ENCODE measurements at places on chromosomes 5 and 9.

- DNase-seq: no peak
Measured at GRCh38 chr9:34396276-34397214, 19.8 kb upstream of the MYORG start.

DNA sequence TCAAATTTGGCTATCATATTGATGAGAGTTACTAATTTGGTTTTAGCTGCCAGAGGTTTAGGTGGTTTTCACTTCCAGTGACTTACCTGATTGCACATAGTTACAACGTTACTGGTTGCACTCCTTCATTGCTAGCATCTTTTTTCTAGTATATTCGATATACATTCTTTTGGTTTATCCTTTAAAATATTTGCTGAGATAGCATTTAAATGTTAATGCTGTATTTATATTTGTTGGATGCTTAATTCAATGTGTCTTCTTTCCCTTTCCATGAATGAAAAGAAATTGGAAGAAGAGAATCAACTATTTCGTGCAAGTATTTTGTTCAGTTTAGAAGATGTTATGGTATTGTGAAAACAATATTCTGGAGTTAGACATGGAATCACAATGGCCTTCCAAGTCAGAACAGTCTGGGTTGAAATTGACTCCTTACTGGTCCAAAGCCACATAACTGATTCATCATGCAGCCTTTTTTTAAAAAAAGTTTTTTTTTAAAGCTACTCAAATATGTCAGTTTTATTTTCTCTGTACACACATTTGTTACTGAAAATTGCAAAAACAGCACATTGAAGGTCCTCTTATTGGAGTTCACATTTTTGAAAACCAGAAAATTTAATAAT is 2.2 kb downstream of the SPIN1 start:
- no peak for DNase-seq

DNA sequence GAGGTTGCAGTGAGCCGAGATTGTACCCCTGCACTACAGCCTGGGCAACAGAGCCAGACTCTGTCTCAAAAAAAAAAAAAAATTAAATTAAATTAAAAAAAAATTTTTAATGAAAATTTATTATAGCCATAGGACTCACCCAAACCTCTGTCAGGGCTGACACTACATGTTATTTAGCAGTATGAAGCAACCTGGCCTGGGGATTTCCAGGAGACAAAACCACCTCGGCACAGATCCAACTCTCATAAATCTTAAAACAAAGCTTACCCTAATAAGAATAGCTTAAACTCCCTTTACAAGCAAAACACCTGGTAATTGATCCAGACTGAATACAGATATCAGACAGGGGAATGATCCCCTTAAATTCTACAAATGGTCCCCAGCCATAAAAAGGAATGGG is 38.4 kb downstream of the PPP1R2B start:
- DNase-seq: no peak

- DNase-seq: no peak
Measured at GRCh38 chr5:122815218-122815767, 30.1 kb upstream of the SNX24 start.

- no peak for DNase-seq
Measured at GRCh38 chr9:121689461-121690157, 38.2 kb downstream of the DAB2IP start.

DNA sequence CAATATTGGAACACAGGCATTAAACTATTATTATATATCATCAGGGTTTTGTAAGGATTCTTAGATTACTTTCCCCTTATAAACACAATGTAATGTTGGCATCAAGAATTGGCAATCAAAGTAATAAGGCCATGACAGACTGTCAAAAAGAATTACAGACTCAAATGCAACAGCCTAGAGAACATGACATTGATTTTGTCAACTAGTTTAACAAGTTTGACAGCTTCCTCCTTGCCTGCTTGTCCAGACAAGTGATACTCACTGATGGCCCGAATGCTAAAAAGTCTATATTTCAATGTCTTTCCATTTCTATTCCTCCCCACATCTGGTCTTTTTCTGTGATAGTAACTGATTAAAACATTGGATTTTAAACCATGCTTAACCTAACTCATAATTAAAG is 6.4 kb upstream of the ANKRD31 start:
- no peak for DNase-seq

- no peak for DNase-seq
Measured at GRCh38 chr5:132779961-132780360, 2.9 kb upstream of the SEPTIN8 start.

GRCh38 chr5:173741087-173741486 is 124.6 kb upstream of the BOD1 start:
- no peak for DNase-seq

DNA sequence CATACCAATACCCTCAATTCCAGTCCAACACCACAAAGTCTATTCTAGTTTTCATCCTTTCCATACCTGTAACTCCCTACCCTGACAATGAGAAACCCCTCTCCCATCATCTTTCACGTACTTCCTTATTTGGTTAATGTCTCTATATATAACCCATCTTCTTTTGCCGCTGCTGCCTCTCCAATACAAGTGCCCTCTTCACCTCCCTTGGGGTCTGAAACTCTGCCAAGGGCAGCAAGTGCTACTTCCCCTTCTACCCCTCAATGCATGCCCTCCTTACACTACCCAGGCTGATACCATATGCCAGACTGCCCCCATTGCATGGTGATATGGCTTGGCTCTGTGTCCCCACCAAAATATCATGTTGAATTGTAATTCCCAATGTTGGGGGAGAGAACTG is 24.4 kb upstream of the SMIM15 start:
- no peak for DNase-seq

DNA sequence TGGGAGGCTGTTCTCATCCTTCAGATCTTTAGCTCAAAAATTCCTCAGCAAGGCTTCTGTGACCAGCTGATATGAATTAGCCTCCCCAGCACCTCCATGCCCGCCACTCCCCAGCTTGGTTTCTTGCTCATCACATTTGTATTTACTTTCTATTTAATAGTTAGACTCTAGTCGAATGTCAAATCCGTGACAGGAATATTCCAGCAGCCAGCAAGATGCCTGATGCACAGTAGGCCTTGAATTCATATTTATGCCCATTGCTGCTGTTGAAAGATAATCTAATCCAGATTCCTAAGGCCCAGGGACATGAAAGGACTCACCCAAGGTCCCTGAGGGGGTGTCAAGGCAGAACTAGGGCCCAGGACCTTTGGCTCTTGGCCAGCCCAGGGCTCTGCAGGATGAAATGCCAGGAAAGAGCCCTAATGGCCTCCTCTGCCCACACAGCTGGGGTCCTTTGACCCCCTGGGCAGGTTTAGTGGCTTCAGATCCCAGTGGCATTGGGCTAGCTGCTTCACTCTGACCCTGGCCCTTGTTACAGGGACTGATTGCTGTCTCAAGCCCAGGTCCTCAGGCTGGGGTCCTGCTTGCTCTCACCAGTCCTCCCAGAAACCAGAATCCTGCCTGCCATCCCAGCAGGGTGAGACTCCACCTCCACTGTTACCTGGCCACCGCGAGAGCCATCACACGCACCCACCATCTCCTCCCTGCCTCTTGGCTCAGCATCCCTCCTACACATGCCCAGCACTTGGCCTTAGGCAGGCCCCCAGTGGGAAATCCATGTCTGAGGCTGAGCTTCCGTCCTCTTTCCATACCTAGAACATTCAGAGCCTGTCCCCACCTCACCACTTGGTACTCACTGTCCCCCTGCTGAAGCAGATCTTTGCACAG is 7.3 kb downstream of the CSF1R start:
- no peak for DNase-seq

- no peak for DNase-seq
Measured at GRCh38 chr9:81665322-81665871, 23.9 kb downstream of the TLE1 start.

- DNase-seq: no peak
Measured at GRCh38 chr5:135221187-135221473, 177.9 kb downstream of the MACROH2A1 start.

DNA sequence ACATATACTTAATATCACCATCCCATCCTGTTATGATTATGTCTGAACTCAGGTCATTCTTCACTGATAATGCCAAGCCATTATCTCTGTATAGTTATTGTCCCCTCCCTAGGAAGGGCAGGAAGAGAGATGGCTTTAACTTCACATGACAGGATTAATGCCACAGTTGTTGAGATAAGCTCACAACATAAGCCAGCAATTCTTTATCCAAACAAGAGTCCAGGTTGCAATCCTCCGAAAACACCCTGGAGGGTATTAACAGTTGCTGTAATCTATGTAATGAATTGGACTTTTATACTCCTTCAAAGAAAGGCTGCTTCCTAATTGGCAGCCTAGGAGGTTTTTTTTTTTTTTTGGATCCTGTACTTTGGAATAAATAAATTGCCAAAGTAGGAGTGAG is 779.4 kb downstream of the SEMA5A start:
- no peak for DNase-seq

- DNase-seq: no peak
Measured at GRCh38 chr9:125707472-125707804, 430 bp upstream of the MAPKAP1 start.

DNA sequence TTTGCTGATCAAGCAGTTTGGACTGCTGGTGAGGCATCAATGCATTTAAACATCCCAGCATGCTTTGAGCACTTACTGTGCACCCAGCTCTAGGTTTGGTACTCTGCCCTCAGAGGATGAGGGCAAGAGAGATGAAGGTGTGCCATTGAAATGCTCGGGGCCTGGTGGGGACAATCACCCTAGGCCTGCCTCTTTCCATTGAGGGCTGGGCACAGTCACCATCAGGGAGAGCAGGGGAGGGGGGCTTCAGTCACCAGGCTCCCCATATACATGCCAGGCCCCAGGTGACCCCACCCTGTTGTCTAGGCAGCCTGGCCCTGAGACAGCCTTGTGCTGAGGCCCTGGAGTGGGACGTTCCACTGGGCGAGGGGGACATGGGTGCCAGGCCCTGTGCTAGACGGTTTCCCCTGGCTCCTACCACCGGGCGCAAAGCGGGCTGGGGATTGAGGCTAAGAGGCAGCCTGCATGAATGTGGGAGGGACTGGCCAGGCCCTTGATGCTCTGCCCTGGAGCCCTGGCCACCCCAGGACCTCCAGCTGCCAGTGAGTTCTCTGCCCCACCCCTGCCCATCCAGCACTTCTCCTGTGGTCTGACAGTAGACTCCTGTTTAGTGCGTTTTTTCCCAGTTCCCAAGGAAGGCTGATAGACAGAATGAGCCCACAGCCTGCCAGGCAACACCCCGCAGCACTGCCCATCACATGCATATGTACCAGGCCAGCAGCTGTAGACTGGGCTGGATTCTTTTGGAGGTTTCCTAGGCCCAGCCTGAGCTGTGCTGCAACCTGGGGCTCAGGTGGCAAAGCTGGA is 18.9 kb downstream of the TCF7 start:
- no peak for DNase-seq

GRCh38 chr9:84001621-84002020 is 21.0 kb downstream of the RMI1 start:
- DNase-seq: no peak

- DNase-seq: no peak
Measured at GRCh38 chr9:95834281-95834907, 41.1 kb upstream of the ERCC6L2 start.

DNA sequence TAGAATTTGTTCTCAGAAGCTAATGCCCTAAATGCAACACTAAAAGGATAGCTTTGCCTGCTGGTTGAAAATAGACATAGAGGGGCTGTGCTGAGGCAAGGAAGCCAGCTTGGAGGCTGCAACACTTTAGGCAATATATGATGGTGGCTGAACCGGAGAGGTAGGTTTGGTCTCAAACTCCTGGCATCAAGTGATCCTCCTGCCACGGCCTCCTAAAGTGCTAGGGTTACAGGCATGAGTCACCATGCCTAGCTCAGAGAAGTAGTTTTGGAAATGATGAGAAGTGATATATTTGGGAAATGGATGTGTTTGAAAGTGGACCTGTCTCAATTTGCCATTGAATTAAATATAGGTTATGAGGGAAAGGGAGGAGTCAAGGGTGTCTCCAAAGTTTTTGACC is 10.0 kb downstream of the DUSP1 start:
- DNase-seq: no peak

DNA sequence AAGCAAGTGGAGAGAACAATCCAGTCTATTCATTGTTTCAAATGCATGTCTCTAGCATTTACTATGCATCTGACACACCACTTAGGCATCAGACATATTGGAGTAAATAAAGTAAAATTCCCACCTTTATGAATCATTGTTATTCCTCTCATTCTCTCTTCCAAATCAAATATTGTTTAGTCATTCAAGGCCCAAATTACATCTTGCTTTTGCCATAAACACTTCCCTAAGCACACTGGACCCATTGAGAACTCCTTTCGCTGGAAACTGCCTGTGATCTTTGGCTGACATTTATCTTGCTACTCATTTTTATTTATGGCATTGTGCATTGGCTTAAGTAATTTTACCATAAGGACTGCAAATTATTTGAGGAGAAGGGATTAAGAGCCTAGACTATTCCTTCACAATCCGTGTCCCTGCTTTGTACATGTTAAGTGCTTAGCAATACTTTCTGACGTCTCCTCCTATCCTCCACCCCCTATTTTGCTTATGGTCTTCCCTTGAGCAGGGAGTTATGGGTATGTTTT is 7.4 kb downstream of the C5orf46 start:
- DNase-seq: no peak

GRCh38 chr9:82810915-82811314 is 252.0 kb downstream of the RASEF start:
- no peak for DNase-seq

DNA sequence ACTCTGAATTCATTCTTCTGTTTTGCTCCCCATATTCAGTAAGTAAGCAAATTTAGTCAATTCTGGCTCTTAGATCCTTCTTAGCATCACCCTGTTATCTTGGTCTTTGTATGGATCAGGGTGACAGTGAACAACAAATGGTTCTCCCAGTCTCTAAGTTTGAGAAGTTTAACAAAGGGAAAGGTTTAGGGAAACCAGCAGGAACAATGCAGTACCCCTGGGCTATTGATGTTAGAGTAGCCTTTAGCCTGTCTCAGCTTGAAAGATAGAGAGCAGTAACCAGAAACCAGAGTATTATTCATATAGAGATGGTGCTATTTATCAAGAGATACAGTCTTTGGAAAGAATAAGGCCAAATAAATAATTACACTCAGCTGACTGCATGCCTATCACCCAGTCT is 241.8 kb downstream of the CDH12 start:
- no peak for DNase-seq

- peak; percentile 92 for DNase-seq
Measured at GRCh38 chr9:130824643-130825350, 10.3 kb upstream of the ABL1 start.

- DNase-seq: no peak
Measured at GRCh38 chr5:112935675-112936074, 13.6 kb upstream of the REEP5 start.

- no peak for DNase-seq
Measured at GRCh38 chr5:95619096-95619495, 791 bp upstream of the GPR150 start.

- DNase-seq: peak; percentile 45
Measured at GRCh38 chr9:128340691-128341434, 536 bp downstream of the SLC27A4 start.

GRCh38 chr9:131457746-131458145 is 45.0 kb upstream of the POMT1 start:
- DNase-seq: no peak

Measured in HuH-7 (cell line).